ENCODE measurements at places on chromosomes 13 and 19. TPM values are rescaled to one million over a fixed set of nuclear protein-coding genes. Genes with fewer than 3 reads are reported as not detected.

- DNase-seq = no peak
Measured at GRCh38 chr19:49911381-49912145, 14.9 kb upstream of the IL4I1 start.

KLF1 gene
- polyA plus RNA-seq = 0.18 TPM

DNA sequence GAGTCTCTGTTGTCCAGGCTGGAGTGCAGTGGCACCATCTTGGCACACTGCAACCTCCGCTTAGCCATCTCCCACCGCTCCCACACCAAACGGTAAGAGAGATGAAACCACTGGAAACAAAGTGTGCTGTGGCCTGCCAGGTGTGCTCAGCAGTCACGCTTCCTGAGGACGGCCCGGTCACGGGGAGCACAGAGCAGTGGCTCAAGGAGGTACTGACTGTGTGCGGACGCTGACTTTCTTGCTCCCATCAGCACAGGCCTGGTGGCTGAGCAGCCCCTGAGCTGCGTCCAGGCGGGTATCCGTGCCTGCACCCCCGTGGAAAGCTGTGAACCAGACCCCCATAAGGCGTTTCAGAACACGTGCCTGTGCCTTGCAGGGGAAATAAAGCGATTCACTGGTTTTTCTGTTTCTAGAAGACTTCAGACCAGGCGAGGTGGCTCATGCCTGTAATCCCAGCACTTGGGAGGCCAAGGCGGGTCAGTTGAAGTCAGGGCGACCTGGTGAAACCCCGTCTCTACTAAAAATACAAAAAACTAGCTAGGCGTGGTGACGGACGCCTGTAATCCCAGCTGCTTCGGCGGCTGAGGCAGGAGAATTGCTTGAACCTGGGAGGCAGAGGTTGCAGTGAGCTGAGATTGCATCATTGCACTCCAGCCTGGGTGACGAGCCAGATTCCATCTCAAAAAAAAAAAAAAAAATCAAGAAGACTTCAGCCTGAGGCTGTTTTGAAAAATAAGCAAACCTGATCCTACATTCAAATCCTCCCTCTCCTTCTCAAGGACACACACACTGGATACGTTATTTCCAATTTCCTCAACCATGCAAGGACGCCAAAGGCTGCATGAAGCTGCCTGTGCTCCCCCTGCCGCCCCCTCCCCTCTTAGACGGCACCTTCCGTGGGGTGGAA, 25.5 kb downstream of the ADPRHL1 start:
- DNase-seq = no peak

DNA sequence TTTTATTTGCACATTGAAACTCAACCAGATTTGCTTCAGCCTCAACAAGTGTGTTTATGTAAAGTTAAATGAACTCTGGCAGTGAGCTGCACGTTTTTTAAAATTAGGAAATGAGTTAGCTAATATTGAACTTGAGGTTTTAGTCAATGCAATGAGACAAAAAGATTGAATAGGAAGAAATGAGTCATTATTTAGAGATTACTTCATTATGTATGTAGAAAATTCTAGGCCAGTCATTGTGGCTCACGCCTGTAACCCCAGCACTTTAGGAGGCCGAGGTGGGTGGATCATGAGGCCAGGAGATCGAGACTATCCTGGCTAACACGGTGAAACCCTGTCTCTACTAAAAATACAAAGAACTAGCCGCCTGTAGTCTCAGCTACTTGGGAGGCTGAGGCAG, 22.8 kb upstream of the CD70 start:
- no peak for DNase-seq

INSL3 gene
- polyA plus RNA-seq = not detected

DNA sequence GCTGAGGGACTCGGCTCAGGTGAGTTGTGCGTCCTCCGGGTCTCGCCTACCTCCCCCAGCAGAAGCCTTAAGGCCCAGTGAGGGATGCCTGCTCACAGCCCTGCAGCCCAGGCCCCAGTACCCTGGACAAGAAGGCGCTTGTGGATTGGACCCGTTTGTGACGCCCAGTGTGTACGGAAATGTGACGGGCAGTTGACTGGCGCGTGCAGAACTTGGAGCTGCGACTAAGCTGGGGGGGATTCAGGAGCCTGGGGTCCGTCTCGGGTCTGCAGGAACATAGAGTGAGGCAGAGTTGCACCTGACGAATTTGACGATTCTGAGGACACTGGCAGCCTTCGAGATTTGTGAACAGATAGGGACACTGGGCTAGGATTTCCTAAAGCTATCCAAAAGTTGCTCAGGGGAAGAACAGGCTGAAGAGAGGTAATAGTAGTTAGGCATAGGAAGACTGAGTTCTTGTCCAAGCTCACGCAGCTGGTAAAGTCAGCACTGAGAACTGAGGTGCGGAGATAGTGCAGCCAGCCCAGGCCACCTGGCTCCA, 519 bp downstream of the ZNF551 start:
- no peak for DNase-seq

GIPR gene
- polyA plus RNA-seq = not detected

DNA sequence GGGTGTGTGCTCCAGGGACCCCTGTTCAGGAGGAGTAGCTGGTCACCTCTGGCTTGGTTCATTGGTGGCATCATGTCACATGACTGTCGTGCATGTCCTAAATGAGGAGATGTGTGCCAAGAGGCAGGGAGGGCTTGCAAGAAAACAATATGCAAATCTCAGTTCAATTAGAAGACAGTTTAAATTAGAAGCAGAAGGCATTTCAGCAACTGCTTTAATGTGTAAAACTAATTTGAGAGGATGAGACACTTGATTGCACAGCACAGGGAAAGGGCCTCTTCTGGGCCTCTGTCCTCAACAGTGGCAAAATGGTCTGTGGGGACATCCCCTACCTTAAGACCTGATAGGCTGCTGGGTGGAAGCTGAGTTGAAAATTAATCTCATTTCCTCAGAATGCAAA, 54.6 kb downstream of the SPATA13 start:
- no peak for DNase-seq
